ENCODE measurements at places on chromosomes 12 and 14. TPM values are rescaled to one million over a fixed set of nuclear protein-coding genes. Genes with fewer than 3 reads are reported as not detected.

SERPINA6 gene
- total RNA-seq = not detected

TMPRSS12 gene
- total RNA-seq = not detected

GRCh38 chr12:32843528-32844095 lies 53.0 kb downstream of the PKP2 start:
- H3K27ac ChIP-seq = no peak overlapping the region
- H3K4me1 ChIP-seq = no peaks in the 10 kb centered on the region
- H3K4me3 ChIP-seq = no peak overlapping the region
- no peaks in the 10 kb centered on the region for H3K27me3 ChIP-seq

DNA sequence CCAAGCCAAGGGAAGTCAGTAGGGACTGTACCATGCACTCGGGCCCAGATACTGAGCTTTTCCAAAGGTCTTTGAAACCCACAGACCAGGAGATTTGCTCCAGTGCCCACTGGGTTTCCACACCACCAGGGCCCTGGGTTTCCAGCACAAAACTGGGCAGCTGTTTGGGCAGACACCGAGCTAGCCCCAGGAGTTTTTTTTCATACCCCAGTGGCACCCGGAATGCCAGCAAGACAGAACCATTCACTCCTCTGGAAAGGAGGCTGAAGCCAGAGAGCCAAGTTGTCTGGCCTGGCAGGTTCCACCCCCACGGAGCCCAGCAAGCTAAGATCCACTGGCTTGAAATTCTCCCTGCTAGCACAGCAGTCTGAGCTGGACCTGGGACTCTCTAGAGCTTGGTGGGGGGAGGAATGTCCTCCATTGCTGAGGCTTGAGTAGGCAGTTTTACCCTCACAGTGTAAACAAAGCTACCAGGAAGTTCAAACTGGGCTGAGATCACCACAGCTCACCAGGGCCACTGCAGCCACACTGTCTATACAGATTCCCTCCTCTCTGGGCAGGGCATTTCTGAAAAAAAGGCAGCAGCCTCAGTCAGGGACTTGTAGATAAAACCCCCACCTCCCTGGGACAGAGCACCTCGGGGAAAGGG lies 793.7 kb downstream of the RPS29 start:
- no peak for DNase-seq
- H3K4me1 ChIP-seq = no peaks in the 10 kb centered on the region
- H3K27ac ChIP-seq = no peak overlapping the region
- H3K36me3 ChIP-seq = no peaks in the 10 kb centered on the region
- H3K4me3 ChIP-seq = no peak overlapping the region

- peaks cover 76% of the 10 kb centered on the region for H3K27me3 ChIP-seq
- DNase-seq = no peak
- H3K4me3 ChIP-seq = no peak overlapping the region
- H3K4me1 ChIP-seq = no peaks in the 10 kb centered on the region
- no peak overlapping the region for H3K27ac ChIP-seq
Measured at GRCh38 chr14:76287063-76287462, 88.9 kb upstream of the ESRRB start.

DNA sequence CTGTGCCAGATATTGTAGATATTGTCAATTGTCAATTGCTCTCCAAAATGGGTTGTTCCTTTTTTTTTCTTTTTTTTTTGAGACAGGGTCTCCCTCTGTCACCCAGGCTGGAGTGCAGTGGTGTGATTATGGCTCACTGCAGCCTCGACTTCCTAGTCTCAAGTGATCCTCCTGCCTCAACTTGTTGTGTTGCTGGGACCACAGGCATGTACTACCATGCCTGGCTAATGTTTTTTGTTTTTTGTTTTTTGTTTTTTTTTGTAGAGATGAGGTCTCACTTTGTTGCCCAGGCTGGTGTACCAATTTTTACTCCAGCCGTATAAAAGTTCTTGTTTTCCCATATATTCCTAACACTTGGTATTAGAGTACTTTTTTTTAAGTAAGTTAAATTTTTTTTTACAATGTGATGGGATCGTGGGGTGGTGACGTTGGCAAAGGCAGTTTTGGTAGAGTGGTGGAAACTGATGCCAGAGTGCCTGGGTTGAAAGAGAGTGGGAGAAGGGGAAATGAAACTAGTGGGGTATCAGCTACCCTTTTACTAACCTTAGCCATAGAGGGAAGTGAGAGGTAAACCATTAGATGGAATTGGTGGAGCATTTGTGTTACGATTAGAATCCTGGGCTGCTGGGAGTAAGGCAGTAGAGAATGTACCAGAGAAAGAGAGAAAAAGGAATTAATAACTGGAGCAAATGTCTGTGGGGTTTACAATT lies 33.0 kb upstream of the CFAP54 start:
- DNase-seq = no peak
- H3K27ac ChIP-seq = no peak overlapping the region
- H3K27me3 ChIP-seq = no peaks in the 10 kb centered on the region
- no peaks in the 10 kb centered on the region for H3K36me3 ChIP-seq
- H3K4me3 ChIP-seq = no peak overlapping the region

LRRC9 gene
- total RNA-seq = not detected
